ENCODE measurements at places on chromosomes 6 and 20.

GRCh38 chr6:32194825-32195651 lies 2.6 kb upstream of the GPSM3 start:
- DNase-seq: no peak

- DNase-seq: no peak
Measured at GRCh38 chr6:35262596-35262995, 3.1 kb downstream of the ZNF76 start.

DNA sequence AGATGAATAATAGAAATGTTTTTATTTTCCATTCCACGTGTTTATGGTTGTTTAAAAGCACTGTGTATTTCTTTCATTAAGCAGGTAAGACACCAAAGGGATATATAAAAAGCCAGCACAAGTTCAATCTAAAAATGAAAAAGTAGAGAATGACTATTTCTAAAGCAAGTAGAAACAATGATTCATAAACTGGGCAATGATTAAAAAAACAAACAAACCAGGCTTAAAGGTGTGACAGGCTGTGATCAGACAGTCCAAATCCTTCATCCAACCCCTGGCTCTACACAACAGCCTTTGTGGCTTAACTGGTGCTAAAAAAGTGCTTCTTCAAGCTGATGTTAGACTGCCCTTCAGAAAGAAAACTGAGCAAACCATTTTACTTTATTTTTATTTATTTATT lies 45.7 kb upstream of the TSHZ2 start:
- DNase-seq: no peak

DNA sequence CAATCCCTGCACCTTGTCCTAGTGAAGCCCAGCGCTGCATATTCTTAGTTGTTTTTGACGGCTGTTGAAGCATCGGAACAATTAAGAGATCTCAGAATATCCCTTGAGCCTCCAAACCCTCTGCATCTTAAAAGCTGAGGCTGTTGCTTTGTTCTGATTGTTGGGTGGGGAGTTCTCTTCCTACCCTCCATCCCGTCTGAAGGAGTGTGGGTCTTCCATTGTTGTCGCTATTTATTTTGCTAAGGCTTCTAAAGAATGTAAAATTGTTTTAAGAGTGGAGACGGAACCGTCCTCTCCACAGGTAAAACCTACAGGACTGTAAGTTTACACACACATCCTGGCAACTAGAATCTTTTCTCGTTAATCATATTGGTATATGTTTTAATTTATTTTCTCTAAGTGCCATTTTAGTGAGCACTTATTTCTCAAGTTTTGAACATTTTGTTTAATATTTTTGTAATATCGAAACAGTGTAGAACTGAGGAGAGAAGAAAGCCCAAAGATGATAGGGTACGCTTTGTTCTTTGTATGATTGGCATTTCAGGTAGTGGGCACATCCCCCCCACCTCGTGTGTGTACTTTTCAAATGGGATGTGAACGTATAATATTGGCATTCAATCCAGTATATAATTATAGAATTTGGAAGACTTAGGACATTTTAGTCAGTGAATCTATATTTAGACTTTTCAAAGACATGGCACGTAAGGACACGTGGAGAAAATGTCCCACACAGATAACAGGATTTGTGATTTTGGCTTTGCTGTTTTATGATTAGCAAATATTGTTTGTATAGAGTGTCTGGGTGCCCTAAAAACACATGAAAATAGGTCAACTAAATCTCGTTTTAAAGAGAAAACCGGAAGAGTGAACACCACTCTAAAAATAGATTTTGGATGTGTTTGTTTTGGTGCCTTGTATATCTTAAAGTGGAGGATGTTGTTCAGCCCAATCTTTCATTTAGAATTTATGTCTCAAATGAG lies 1.3 kb downstream of the RNF146 start:
- no peak for DNase-seq

- DNase-seq: no peak
Measured at GRCh38 chr20:23397961-23398360, 23.3 kb downstream of the NAPB start.

GRCh38 chr6:156943816-156944215 lies 166.6 kb downstream of the ARID1B start:
- DNase-seq: no peak

DNA sequence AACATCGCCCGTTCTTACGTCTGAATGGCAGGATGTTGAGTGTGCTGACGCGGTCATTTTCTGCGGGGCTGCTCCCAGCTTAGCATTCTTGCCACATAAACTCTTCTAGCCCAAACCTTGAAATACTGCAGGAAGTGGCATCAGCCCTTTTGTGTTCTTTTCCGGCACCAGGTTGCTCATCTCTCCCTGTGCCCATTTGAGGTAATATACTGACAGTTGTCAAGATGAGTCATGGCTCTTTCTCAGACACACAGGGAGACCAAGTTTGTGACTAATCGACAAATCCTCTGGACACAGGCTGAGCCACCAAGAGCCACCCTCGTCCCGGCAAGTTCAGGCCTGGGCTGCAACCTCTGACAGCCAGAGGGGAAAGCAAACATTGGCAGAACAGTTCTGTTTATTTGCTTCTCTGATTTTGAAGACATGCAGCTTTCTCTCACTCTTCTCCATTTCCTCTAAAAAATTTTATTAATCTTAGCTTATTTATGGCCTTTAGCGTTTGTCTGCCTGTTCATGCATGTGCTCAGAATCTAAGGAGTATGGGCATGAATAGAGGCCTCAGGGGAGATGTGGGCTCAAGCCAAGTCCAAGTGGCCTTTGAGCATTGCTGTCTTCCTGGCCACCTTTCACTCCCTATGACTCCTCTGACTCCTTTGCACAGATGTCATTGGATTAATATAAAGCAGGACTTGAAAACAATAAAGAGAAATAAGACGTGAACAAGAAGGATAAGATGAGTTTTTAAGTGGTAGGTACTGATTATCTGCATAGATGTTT lies 328.2 kb upstream of the JAG1 start:
- no peak for DNase-seq

GRCh38 chr6:38603966-38604365 lies 35.8 kb downstream of the BTBD9 start:
- no peak for DNase-seq

GRCh38 chr20:9677100-9677623 lies 161.7 kb downstream of the PAK5 start:
- no peak for DNase-seq

DNA sequence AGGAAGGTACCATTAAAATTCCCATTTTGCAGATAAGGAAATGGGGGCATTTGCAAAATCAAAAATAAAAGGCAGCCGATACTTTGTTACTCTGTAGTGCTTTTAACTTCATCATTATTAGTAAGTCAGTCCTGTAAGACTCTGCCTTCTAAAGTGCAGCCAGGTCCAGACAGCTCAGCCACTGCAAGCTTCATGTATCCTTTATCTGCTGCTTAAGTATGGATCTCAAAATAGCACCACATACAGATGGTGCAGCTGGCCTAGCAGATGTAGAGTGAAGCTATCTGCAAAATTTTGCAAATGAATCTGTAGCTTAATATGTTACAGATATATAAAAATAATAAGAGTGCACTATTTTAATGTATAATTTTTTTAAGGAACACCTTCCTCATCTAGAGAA lies 53.4 kb downstream of the NUS1 start:
- no peak for DNase-seq

GRCh38 chr20:63896264-63897105 lies 1.6 kb downstream of the DNAJC5 start:
- DNase-seq: no peak

GRCh38 chr6:150458579-150458978 lies 89.8 kb downstream of the IYD start:
- no peak for DNase-seq

GRCh38 chr20:5703681-5704101 lies 46.5 kb upstream of the SHLD1 start:
- no peak for DNase-seq

- DNase-seq: no peak
Measured at GRCh38 chr6:26360451-26361416, 4.3 kb upstream of the BTN3A2 start.

DNA sequence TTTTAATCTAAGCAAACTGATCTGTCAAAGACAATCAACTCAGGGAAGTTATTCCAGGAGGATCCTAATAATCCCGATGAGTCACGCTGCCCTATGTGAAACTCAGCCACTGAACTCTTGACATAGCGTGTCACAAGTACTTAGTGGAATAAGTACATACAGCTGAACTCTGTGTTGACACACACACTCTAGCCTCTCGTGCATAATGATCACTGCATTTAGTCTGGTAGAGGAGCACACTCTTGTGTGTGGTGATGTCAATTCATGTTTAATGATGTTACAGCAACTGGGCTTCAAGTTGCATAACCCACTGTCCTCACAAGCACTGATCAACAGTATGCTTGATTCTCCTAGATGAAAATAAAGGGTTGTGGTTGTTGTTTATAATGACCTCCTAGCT lies 148.3 kb downstream of the HACE1 start:
- DNase-seq: no peak

DNA sequence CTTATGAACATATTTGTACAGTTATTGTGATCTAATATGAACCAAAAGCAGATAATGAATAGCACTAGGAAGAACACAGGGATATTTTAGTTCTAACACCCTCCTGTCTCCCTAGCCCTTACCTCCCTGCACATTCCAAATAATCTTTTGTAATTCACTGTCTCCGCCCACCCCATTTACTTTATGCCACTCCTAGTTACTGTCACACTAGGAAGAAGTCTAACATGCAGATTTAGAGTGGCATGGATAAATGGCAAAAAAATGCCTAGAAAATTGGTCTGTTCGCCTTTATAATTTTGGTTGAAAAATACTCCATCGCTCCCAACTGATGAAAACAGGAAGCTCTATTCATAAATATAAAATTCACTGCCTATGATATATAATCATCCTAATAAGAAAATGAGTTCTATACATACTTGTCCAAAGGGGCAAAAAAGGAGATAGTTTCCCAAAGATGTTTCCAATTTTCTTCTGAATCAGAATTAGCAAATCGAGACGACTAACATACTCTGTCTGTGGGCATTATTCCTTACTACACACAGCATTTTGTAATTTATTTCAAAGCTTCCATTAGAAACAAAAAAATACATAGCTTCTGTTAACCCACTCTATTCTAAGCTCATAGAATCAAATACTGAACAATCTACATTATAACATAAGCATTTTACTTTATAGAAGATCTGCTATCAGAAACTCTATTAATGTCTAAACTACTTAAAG lies 1.3 kb upstream of the RUNX2 start:
- DNase-seq: no peak

DNA sequence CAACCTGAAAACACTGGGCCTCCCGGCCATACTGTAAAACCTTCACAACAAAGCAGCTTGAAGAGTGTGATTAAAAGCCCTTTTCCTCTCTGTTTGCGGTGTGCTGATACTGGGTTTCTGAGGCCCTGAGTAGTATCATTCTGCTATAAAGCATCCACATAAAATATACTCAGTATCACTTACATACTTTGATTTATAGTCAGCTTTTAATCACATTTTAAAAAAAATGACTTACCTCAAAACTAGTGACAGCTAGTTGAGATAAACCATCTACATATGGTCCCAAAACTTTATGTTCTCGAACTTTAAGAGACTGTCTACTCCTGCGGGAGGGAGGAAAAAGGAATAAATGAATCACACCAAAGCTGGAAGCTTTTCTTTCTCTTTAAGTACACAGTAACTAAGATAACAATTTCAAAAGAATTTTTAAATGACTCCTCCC lies 135.7 kb downstream of the KIF13A start:
- DNase-seq: no peak

GRCh38 chr6:167121335-167121841 lies 1.5 kb upstream of the CCR6 start:
- no peak for DNase-seq

- DNase-seq: no peak
Measured at GRCh38 chr6:85389151-85389797, 60.6 kb upstream of the NT5E start.

- DNase-seq: no peak
Measured at GRCh38 chr20:49529470-49529869, 38.5 kb downstream of the PTGIS start.

- DNase-seq: no peak
Measured at GRCh38 chr20:11970243-11970836, 52.6 kb downstream of the BTBD3 start.

DNA sequence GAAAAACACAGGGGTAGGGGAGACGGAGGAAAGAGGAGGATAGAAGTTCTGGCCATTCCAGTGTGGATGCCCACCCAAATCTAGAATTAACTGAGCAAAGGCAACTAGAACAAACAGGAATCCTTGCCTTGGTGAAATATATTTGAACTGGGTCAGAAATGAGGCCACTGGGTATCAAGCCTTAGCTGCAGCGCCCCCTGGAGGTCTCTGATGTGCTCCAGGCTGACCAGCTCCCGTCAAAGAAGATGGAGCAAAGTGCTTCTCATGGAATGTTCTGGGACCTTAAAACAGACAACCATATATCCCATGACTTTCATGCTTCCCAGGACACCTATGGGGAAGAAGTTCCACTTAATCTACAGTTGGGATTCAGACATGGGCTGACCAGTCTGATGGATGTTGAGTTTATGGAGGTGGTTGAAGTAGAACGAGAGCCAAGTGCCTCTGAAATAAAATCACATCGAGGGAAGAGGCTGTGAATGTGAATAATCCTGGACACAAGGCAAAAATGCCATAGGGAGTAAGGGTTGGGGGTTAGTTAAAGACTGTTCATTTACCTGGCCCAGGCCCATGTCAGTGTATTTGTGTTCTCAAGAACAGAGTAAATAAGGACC lies 50.4 kb downstream of the HLA-DPB1 start:
- peak; percentile 21 for DNase-seq

DNA sequence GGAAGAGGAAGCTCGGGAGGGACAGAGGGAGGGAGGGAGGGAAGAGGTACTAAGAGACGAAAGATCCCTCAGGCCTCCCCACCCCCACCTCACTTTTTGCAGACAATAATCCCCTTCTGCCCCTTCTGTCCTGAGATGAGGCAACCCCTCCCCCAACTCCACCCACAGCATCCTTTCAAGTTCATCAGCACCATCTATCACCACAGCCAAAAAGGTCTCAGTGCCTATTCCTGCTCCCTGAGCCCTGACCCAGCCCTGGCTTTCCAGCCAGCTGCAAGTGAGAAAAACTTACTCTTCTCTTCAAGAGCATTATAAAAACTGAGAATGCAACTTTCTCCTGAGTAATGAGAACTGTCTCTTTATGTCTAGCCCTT lies 133.2 kb upstream of the LRFN2 start:
- DNase-seq: no peak

- no peak for DNase-seq
Measured at GRCh38 chr20:2086980-2087377, 14.6 kb upstream of the STK35 start.

DNA sequence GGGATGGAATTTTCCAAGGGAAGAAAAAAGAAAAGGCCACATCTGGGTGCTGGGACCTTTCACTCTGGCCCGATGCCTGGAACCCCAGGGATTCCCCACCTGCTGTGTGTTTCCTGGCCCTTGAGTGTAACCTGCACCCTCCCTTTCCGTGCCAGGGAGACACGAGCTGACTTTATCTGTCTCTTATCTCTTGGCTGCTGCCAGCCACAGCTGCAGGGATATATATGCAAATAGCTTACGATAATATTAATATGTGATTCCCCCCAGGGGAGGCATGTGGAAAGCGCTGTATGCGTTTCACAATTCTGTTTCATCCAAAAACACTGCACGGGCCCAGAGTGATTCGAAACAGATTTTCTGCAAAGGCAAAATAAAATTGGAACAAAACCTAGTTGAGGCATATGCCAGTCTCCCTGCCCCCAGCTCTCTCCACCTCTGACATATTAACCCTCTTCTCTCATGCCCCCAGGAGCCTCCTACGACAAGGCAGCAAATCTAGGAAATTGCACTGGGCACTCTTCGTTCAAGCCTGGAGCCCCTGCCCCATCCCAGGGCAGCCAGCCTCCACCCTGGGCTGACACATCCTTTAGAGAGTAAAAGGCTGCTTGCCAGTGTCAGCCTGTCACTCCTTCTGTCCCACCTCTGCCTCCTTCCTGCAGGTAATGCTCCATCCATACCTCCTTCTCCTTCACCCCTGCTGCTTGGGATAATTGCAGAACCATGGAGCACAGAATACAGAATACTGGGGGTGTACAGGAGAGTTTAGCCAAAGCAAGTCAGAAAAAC lies 1.3 kb downstream of the RIPOR3 start:
- DNase-seq: no peak
